Mucosa of gallbladder (tissue), 1 donor: ENCODE measurements at places on chromosomes 1 and 21.

- DNase-seq = peak; percentile 44
Measured at GRCh38 chr1:225881081-225881958, 860 bp downstream of the TMEM63A start.

DNA sequence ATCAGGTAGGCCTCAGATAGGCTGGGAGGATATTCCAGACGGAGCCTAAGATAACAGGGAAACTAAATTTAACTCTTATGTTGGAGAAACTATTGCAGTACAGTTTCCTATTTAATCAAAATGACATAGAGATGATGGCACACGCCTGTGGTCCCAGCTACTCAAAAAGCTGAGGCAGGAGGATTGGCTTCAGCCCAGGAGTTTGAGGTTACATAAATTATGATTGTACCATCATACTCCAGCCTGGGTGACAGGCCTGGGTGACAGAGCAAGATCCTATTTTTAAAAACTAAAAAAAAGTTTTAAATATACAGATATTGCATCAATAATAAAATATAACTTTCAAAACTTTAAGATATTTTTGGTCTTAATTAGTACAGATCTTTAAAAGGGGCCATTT, 25.2 kb upstream of the TAL1 start:
- no peak for DNase-seq

DNA sequence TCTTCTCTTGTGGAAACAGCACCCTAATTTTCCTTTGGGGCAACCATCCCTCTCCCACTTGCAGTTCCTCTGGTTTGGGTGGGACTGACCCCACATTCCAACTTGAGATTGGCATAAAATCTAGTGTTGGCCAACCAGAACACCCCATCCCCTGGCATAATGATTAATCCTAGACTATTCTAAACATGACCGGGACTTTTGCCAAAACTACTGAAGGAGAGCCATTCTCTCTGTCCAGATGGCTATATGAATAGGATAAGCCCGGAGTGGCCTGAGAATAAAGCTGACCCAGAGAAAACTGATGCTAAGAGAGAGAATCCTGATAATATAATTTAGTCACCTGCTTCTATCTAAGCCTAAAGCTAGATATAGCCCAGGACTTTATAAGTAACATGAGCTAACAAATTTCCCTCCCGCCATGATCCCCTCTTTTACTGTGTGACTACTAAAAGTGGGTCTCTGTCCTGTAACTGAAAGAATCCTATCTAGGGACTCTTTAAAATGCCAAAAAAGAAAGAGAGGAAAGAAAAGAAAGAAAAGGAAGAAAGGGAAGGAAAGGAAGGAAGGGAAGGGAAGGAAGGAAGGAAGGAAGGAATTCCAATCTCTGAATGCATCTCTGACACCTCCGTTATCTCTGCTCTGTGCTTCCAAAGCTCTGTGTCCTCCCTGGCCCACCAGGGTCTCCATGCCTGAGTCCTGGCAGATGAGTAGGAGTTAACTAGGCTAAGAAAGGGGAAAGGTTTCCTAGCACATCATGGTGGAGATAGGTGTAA, 28.0 kb upstream of the NRDC start:
- DNase-seq = no peak

GRCh38 chr1:7902478-7903085, 38.1 kb downstream of the TNFRSF9 start:
- DNase-seq = peak; percentile 78

DNA sequence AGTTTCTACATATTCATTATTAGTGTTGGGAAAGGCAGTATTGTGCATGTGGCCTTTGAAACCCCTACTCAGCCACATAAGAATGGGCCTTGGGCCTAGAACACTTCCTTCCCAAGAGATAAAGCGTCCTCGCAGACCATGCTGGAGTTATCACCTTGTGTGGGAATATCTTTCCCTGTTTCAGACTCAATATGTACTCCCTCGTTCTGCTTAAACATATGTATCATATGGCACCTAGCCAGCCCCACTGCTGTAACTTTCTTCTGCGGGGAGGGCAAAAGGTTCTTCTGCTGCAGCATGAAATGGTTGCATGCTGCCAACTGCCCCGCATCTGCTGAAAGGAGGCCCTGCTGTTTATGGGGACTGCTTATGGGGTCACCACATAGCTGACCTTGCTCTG, 92.0 kb downstream of the CRB1 start:
- DNase-seq = no peak

DNA sequence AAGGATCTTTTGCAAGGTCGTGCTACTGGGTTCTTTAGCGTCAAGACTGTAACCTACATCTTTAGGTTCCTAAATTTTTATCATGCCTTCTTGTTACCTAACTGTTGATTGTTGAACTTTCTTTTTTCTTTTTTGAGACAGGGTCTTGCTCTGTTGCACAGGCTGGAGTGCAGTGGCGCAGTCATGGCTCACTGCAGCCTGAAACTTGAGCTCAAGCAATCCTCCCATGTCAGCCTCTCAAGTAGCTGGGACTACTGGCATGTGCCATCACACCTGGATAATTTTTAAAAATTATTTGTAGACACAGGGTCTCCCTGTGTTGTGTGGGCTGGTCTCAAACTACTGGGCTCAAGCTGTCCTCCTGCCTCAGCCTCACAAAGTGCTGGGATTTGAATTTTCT, 52.9 kb downstream of the NFIA start:
- DNase-seq = no peak

GRCh38 chr21:36706951-36707762, 8.2 kb downstream of the SIM2 start:
- no peak for DNase-seq

DNA sequence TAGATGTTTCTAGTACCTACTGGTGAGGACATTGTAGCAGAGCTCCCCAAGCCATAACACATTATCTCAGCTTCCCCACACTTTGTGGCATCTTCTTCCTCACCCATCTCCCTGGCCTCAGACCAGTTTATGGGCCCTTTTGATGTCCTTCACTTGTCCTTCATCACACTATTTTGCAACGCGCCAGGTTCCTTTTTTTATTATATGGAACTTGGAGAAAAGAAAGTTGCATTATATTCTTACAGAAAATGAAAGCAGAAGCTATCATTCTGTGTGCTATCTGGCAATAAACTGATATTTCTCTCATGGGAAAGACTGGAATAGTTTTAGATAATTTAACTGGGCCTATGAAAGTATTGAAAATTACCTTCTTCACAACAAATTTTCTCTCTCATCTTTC, 196.9 kb upstream of the ETV3 start:
- DNase-seq = no peak

DNA sequence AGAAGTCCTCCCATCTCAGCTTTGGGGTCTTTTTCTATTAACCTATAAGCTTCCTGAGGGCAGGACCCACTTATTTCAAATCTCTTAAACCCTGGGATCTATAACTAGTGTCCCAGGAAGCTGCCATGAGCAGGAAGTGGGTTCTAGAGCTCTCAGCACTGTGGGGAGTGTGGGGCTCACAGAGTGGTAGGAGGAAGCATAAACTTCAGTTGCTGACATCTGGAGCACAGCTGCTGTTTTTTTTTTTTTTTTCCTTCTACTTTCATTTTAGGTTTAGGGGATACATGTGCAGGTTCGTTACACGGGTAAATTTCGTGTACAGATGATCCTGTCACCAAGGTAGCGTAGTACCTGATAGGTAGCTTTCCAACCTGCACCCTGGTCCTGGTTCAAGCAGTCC, 59.3 kb downstream of the AK4 start:
- no peak for DNase-seq

GRCh38 chr1:115976062-115976920, at the start of gene SLC22A15:
SLC22A15 (plus strand) TSS chr1:115976513; CDS start chr1:115976628, 115 bp downstream.
- DNase-seq = peak; percentile 43

DNA sequence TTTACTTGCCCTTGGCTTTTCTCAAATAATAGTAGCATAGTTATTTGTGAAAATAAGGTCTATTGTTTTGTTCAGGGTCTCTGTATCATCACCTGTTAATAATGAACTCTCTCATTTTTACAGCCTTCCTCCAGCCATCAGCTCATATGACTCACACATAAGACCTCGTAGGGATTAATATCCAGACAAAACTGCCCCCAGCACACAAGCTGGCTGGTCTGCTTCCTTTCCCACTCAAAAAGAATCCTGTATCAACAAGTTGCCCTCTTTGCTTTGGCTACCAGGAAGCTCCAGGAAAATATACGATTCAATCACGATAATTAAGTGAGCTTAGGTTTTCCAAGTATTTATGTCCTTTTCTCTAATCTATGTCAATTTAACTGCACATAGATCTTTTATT, 119.2 kb downstream of the DMRTB1 start:
- DNase-seq = no peak

GRCh38 chr1:230570724-230571360, 71.4 kb upstream of the COG2 start:
- no peak for DNase-seq

- DNase-seq = no peak
Measured at GRCh38 chr1:181759481-181759880, 276.2 kb downstream of the CACNA1E start.

DNA sequence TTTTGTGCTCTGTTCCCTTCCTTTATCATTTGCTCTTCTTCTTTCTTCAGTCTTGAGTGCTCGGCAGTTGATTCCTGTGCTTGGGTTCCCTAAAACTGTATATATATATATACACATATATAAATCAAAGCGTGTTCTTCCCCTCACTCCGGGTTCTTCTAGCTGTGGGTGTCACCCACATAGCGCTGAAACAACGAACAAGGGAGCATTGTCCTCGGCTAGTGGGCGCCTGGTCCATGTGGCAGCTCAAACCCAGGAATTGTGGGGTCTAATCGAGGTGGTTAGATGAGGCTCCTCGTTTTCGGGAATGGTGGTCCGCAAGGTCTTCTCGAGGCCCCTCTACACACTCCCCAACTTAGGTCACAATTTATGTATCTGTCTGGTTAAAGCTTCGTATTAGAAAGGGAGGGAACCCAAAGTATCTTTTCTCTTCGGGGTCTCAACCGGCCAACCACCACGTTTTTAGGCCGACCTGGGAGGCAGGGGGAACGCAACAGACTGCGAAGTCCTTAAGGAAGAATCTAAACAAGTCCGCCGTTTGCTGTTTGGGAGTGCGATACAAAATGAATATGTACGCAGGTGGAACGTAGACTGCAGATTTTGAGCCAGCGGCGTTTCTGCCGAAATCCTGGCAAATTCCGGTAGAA, 504 bp upstream of the SDHC start:
- no peak for DNase-seq

DNA sequence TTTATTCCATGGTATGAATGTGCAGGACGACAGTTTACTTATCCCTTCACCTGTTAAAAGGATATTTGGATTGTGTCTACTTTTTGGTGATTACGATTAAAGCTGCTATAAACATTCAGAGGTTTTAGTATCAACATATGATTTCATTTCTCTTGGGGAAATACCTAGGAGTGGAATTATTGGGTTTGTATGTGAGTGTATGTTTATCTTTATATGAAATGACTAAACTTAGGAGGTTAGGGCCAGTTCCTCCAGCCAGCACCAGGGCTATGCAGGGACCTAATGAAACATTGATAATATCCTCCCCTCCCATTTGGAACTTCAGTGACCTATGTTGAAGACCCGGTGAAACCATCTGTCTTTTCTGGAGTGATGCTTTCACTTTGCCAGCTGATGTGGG, 13.8 kb downstream of the TMEM51 start:
- DNase-seq = no peak

DNA sequence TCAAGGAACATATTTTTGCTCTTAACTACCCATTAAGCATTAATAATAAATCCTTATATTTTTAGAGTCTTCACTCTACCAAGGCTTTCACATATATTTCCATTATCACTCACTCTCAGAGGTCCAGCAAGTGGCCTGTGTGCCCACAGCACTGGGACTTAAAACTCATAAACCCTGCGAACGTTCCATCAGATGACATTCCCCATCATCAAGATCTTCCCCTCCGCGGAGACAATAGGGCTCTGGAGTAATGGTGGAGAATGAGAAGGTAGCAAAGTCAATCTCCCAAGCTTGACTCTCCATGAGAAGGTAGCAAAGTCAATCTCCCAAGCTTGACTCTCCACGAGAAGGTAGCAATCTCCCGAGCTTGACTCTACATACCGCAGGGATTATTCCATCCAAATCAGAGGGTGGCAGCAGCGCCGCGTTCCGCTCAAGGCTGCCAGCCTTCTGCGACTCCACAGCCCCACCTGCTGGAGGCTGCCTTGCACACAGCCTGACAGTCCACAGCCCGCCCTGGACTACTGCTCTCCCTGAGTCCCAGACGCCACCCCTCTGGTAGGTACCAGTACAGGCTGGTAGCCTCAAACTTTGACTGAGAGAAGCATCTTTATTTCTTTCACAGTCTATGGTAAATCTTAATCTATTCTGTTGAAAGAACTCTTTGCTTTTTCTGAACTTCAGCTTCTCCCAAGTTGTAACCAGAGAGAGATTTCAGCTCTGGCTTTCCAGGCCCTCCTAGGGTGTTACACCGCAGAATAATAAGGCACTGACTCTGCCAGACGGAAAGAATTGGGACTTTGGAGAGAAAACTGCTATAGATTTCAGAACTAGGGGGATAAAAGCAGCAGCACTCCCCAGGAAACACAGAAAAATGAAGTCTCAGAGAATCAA, 26.4 kb upstream of the CTTNBP2NL start:
- peak; percentile 90 for DNase-seq

- no peak for DNase-seq
Measured at GRCh38 chr1:241767737-241768136, 80.3 kb upstream of the EXO1 start.

- no peak for DNase-seq
Measured at GRCh38 chr1:39115271-39116110, 89.0 kb upstream of the MACF1 start.

- DNase-seq = no peak
Measured at GRCh38 chr1:8018492-8019228, 7.4 kb downstream of the ERRFI1 start.

GRCh38 chr1:56535362-56535761, 44.0 kb downstream of the PLPP3 start:
- DNase-seq = no peak

GRCh38 chr1:70324683-70325082, 29.8 kb downstream of the ANKRD13C start:
- DNase-seq = no peak

DNA sequence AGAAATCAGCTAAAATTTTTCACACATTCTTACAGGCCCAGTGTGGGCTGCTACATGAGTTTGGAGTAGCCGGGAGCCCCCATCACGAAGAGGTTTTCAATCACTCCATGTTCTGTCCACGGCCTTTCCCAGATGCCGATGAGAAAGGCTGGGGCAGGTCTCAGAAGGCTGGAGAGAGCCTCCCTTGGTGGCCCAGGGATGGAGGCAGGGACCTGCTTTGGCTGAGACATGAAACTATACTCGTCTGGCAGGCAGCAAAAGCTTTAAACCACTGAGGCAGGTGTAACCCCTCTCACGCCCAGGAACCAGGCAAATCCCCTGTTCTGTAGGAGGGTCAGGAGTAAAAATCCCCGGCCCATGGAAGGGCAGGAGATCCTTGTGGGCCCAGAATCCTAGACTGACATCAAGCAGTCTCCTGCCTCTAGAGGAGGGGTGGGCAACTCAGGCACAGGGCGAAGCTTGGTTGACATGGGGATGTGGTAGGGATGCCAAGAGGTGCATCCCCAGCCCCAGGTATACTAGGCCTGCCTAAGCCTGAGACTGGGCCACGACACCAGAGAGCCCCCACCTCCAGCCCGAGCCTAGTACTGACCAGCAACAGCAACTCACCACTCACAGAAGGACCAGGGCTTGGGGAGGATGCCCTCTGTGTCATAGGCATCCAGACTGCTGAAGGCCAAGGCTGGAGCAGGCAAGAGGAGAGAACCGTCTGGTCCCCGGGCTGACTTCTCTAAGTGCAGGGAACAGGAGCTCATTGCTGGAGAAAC, 9.1 kb downstream of the MMEL1 start:
- no peak for DNase-seq
